ENCODE measurements at places on chromosomes 6 and 20.

DNA sequence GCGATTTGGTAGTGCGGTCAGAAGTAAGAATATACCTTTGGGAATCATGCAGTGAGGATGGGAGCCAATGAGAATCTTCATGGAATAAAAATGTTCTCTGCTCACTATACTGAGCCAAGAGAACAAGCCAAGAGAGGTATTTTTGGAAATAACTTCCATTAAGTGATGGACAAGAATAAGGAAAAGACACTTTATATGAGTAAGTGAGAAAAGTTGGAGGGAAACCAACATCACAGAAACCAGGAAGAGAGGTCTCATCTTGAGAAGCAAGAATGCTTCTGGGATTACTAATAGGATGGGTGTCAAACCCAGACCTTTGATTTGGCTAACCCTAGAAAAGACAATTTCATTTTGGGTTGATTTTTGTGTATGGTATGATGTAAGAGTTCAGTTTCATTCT lies 181.2 kb upstream of the JAG1 start:
- no peak for DNase-seq

DNA sequence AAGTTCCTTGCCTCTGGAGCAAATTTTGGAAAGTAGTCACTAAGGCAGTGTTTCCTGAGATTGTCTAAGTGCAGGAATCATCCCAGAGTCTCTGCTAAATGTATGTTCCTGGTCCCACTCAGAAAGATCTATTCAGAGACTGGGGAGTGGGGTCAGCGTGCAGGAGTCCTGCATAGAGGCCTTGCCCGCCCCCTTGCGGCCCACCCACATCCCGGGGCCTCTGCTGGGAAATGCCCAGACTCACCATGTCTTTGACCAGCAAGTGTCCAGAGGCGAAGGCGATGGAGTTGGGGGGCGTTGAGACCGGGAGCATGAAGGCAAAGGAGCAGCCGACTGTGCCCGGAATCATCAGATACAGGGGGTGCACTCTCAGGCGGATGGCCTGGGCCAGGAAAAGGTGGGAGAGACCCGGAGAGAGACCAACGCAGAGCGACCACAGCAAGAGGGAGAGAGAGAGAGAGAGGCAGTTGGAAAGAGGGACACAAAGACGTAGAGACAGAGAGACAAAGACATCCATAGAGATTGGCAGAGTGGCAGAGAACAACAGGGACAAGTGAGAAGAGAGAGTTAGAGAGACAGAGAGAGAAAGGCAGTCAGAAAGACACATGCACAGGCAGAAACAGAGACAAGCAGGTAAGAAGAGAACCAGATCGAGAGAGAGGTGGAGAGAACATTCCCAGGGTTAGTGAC lies 12.9 kb upstream of the OCSTAMP start:
- no peak for DNase-seq

DNA sequence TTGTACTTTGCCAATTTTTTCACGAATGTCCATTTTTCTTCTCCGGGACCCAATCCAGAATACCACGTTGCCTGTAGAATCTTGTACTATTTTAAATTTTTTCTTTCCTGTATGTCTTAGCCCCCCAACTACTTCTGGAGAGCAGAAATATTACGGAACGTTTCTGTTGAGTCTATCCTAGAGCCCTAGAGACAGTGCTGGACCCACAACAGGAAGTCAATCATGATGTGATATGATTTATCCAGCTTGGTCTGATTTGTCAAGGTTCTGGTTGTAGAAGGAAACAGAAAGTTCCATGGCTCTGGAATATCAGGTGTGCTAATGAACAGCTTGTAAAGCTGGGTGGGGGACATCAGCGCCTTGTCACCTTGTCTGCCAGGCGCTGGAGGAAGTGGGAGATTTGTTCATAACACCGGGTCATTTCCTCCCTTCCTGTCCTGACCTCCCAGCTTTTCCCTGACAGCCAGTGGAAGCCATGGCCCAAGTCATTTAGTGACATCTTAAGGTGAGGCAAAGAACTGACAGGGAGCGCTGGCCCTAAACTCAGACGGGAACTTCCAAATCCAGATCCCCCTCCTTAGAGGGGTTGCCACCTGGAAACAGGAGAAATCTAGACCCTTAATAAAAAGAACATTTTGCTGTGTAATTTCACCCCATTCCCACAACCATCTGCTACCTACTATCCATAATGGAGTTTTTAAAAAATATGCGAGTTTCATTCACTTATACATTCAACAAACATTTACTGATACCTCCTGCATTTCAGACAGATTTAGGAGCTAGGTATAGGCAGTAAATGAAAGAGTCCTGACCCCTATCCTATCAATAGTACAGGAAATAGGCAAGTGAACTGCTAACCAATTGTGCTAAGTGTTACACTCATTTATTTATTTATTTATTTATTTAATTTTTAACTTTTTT lies 130.5 kb downstream of the ZFP64 start:
- DNase-seq, result no peak

DNA sequence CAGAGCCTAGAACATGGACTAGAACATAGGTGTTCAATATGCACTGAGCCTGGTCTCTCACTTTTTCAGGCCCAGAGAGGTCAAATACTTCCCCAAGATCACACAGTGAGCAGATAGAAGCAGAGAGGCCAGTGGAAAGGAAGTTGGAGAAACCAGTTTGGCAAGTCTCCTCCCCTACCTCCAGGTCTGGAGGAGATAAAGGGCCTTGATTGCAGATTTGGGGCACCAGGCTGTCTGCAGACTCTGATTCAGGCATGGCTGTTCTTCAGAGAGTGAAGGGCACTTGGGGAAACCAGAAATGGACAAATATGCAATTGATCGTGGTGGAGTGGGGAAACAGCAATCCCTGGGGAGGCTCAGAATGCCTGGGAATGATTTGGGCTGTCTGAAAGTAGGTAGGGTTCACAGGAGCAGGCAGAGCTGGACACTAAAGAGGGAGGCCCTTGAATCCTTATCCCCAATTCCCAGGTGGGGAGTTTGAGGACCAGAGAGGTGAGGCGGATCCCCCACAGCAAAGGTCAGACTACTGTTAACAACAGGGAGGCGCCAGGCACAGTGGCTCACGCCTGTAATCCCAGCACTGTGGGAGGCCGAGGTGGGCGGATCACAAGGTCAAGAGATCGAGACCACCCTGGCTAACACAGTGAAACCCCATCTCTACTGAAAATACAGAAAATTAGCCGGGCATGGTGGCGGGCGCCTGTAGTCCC lies 2.3 kb downstream of the PEDS1 start:
- no peak for DNase-seq

DNA sequence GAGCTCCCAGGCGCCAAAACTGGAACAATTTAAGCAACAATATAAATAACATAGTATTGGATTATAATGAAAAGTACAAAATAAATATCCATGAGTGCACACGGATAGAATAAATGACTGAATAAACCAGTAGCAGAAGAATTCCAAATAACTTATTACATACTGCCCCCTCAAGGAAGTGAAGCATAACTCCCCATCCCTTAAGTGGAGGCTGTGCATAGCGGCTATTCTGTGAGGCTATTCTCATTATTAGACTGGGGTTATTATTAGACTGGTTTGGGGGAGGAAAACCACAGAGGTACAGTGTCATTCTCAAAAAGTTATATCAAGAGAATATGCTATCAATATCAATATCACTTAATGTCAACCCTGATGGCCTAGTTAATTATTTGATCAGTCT lies 94.4 kb upstream of the SIRPA start:
- no peak for DNase-seq

DNA sequence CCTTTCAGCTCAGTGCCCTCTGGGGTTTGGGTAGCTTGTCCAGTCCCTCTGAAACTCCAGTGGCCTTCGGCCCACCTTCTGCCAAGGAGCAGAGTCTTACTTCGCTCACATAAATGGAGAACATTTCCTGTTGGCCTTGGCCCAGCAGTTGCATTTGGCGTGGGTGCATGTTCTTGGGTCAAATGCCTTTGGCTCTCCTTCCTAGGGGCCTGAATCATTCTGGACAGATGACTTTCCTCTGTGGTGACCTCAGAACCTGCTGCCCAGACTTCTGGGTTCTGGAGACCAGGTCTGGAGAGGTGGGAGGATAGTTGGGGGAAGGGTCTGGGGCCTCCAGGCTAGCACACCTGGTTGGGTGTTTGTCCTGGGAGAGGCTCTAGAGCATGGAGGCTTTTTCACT lies 29.3 kb downstream of the BCAS4 start:
- DNase-seq, result no peak

DNA sequence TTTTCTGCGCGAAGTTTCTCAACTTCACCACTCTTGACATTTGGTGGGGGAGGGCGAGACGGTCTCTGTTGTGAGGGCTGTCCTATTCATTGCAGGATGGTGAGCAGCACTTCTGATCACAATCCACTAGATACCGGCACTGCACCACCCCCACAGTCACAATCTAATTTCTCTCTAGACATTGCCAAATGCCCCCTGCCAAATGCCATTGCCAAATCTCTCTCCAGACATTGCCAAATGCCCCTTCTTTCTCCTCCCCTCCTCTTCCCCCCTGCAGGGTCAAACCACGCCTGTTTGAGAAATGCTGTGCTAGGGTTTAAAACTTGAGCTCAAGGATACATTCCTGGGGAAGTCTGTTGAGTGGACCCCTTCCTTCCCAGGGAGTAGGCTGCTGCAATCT lies 603.5 kb upstream of the CDH4 start:
- no peak for DNase-seq

GRCh38 chr20:63357921-63358905 lies 2.9 kb downstream of the CHRNA4 start:
- no peak for DNase-seq

- DNase-seq, result no peak
Measured at GRCh38 chr20:2387180-2387577, 6.5 kb downstream of the TGM6 start.

GRCh38 chr20:61726979-61727378 lies 338.7 kb downstream of the TAF4 start:
- DNase-seq, result no peak

- peak; percentile 59 for DNase-seq
Measured at GRCh38 chr6:33344701-33345697, 27.5 kb upstream of the ZBTB22 start.

All from activated naive CD4-positive, alpha-beta T cell (primary cell).